Ascending aorta (tissue), 2 donors: ENCODE measurements at places on chromosomes 6 and 20. TPM values are rescaled to one million over a fixed set of nuclear protein-coding genes. Genes with fewer than 3 reads are reported as not detected.

- no peaks in the 10 kb centered on the region for H3K4me1 ChIP-seq
- no peak overlapping the region for H3K4me3 ChIP-seq
- no peaks in the 10 kb centered on the region for H3K36me3 ChIP-seq
- H3K27ac ChIP-seq, result no peak overlapping the region
- H3K27me3 ChIP-seq, result no peaks in the 10 kb centered on the region
These were observed 187.4 kb upstream of the RREB1 start for GRCh38 chr6:6920114-6920986.

The GLYATL3 gene
- not detected for total RNA-seq

DNA sequence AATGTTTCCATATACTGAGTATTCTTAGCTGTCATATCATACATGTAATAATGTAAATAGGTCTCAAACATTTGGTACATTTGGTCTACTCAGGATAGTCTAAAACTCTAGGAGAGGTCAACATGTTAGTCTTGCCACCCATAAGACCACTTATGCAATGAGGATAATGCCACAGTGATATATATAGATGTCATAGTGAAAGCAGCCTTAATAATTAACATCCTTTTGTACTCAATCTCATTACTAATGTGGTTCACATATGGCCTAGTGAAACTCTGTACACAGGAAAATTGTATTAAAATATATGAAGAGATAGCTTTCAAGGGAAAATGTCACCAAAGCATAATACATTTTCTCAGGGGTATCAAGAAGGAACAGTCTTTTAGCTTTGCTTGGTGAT is 577.9 kb downstream of the TFAP2B start:
- H3K27ac ChIP-seq, result no peak overlapping the region
- H3K4me3 ChIP-seq, result no peak overlapping the region
- H3K36me3 ChIP-seq, result no peaks in the 10 kb centered on the region
- H3K27me3 ChIP-seq, result no peaks in the 10 kb centered on the region
- DNase-seq, result no peak

The FABP7 gene
- total RNA-seq, result not detected

GRCh38 chr6:134000443-134000842 is 47.4 kb downstream of the TBPL1 start:
- H3K4me3 ChIP-seq, result no peak overlapping the region
- DNase-seq, result no peak
- no peaks in the 10 kb centered on the region for H3K27me3 ChIP-seq
- H3K4me1 ChIP-seq, result no peaks in the 10 kb centered on the region
- H3K27ac ChIP-seq, result no peak overlapping the region
- H3K36me3 ChIP-seq, result no peaks in the 10 kb centered on the region

GRCh38 chr6:137769797-137770362 is 97.2 kb upstream of the TNFAIP3 start:
- no peak overlapping the region for H3K27ac ChIP-seq
- no peaks in the 10 kb centered on the region for H3K4me1 ChIP-seq
- no peaks in the 10 kb centered on the region for H3K27me3 ChIP-seq
- H3K4me3 ChIP-seq, result no peak overlapping the region

The C20orf202 gene
- not detected for total RNA-seq

DNA sequence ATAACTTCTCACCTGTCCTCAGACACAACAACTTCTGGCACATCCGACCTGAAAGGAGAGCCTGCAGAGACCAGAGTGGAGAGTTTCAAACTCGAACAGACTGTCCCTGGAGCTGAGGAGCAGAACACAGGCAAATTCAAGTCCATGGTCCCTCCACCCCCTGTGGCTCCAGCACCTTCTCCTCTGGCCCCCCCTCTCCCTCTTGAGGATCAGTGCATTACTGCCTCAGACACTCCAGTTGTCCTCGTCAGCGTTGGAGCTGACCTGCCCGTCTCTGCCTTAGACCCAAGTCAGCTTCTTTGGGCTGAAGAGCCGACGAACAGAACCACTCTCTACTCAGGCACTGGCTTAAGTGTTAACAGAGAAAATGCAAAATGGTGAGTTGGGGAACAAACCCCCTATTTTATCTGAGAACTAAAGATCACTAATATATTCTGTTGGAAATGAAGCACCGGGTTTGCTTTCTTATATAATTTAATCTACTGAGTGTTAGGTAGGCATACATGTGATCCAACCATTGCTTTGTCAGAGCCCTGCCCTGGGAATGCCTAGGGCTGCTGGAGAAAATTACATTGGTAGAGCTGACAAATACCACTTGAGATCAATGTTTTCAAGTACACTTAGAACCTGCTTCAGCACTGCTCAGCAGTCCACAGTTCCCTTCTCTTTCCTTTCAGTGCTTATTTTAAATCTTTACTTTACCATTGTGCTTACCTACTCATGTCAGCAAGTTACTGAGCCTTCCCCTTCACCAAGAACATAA is 77.5 kb upstream of the LTV1 start:
- H3K4me1 ChIP-seq, result no peaks in the 10 kb centered on the region
- no peak overlapping the region for H3K4me3 ChIP-seq
- no peak overlapping the region for H3K27ac ChIP-seq
- peaks cover 19% of the 10 kb centered on the region for H3K36me3 ChIP-seq
